Left kidney (tissue), 8 donors: ENCODE measurements at places on chromosomes 11 and 22.

DNA sequence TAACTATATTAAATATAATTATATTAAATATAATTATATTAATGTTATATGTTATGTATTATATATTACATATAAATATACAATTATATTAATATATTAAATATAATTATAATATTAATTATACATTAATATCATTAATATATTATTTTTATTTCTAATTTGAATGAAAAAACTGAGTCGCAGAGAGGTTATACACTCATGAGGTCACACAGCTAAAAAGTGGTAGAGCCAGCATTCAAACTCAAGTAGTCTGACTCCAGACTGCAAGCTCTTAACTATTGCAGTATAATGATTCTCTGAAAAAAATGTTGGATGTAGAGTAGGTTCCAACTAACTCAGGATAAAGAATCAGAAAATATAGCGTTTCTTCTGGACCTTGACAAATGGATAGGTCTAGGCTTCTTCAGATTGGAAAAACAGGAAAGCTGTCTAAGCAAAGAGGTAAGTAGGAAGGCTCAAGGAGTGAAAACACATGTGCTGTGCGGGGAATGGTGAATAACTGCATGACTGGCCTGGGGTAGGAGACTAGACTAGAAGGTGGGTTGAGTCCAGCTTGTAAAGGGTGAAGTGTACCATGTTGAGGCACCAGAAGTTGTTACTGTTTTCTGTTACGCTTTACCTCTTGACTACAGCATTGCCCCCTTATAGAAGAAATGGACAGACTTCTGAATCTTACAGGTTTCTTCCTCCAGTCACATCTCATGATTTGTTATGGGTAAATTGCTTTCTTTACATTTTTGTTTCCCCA, 80.3 kb downstream of the TRIM44 start:
- no peak for DNase-seq

DNA sequence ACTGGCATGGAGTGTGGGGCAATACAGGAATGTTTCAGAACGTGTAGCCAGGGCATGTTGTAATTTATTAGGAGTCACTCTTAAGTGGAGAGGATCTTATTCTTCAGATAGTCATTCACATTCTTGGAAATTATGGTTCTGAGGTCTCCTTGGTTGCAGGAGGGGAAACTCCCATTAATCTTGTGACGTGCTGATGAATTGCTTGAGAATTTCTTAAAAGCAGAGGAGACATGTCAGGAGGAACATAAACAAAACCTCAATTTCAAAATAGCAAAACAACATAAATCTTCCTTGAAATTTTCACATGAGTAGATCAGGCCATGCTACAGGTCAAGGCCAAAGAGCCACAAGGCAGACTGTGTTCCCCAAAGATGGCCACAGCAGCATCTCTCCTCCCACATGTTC, 50.4 kb downstream of the ADM start:
- no peak for DNase-seq

DNA sequence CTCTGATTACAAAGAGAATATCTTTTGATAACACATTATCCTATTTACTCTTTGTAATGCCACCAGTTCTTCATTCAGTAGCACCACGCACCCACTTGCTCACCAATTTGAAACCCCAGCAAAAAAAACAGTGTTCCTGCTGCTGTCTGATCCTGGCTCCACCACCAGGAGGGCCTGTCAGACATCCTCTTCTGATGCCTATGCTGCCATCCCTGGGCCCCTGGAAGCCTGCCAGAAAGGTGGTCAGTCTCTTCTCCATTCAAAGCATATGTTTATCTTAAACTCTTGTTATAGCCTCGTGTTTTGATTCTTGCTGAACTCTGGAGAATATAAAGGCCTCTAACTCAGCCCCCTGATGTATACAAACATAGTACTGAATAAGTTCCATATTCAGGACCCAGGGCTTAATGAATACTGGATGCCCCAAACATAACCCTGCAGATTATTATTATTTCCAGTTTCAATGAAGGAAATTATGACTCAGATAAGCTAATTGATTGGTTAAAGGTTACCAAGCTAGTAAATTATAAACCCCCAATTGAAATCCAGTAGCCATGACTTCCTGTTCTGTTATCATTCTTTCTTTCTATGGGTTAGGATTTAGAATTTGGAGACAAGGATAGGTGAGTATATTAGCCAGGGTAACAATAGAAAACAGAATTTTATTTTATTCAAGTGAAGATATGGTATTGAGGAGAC, 116.7 kb downstream of the NTM start:
- DNase-seq, result no peak

GRCh38 chr11:35292279-35292678, 127.1 kb downstream of the SLC1A2 start:
- no peak for DNase-seq

- no peak for DNase-seq
Observed at GRCh38 chr11:122749005-122749687, 89.2 kb upstream of the CRTAM start.

DNA sequence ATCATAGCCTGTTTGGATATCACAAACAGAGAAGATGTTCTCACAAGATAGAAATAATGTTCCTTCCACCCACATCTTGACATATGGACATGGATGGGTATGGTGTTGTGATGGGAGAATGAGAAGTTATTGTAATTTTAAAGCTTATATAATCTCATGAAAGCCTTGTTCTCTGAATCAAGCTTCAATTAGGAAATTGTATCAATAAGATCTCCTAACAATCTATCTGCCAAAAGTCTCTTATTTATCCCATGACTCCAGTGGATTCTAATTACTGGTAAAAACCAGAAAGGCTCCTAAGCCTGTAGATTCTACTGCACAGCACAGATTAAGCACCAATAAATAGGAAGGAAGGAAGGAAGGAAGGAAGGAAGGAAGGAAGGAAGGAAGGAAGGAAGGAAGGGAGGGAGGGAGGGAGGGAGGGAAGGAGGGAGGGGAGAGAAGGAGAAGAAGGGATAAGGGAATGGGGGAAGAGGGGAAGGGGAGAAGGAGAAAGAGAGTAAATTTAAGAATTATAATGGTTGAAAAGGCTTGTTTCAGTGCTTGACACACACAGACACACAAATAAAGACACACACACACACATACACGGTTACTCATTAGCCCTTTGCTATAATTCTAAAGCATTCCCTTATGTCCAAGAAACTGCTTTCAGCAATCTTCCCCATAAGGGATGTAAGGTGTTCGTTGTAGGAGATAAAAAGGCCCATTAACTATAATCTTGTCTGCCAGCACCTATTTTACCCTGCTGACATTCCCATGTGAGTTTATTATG, 258.0 kb upstream of the API5 start:
- DNase-seq, result no peak

- no peak for DNase-seq
Observed at GRCh38 chr11:88398372-88398771, 60.8 kb upstream of the CTSC start.
